HTR-8/SVneo (cell line): ENCODE measurements at places on chromosomes 12 and 14.

DNA sequence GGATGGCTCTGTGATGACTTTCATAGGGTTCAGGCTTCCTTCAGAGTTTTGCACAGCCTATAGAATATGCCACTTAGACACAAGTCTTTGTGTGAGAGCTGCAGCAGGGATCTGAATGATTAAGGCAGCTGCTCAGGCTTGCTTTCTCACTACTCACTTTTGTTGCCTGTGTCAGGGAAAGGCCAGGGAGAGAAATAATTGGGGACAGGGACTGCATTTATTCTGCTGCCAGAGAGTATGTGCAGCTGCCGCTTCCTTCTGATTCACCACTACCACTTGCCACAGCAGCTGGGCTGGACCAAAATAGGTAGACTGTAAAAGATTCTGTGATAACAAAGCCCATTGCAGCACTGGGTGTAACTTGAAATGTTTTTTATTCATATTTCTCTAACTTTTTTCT is 49.7 kb downstream of the TRMT5 start:
- no peak for DNase-seq

DNA sequence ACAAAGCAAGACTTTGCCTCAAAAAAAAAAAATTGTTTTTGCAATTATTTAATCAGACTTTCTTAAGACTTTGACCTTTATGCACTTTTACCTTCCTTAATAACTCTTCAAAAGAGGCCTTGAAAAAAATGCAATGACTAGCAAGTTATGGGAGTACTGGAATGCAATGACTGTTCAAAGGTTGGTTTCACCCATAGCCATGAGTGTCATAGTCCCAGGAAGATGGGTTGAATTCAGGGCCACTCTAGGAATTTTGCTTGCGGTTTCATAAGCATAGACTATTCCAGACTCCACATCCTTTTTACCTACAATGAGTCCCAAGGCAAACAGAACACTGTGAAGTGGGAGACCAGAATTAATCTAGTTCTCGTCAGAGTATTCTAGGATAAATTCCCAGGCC is 29.4 kb upstream of the DENND5B start:
- DNase-seq: no peak

DNA sequence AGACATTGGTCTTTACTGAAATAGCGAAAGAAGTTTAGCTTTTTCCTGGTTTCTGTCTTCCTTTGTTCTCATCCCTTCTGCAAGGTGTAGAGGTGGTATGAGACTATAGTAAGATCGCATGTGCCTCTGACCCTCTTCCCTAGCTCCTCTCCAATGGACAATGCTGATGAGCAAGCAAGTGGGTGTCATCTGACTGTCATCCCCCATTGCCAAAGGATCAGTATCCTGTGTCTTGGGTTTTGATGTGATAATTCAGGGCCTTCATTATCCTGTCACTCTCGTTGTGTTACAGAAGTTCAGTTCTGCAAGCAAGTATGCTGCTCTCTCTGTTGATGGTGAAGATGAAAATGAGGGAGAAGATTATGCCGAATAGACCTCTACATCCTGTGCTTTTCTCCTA is 10.0 kb upstream of the TNS2 start:
- DNase-seq: no peak

DNA sequence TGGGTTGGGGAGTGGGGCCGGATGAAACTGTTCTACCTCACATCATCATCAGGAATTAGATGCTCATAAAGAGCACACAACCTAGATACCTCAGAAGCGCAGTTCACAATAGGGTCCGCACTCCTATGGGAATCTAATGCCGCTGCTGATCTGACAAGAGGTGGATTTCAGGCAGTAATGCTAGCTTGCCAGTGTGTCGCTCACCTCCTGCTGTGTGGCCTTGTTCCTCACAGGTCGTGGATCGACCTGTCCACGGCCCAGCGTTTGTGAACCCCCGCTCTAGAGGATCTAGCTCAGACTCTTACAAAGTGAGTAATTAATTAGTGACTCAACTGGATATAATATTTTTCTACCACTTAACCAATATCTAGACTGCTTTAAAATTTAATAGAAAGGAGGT is 5.8 kb downstream of the PPP1R12A start:
- no peak for DNase-seq

DNA sequence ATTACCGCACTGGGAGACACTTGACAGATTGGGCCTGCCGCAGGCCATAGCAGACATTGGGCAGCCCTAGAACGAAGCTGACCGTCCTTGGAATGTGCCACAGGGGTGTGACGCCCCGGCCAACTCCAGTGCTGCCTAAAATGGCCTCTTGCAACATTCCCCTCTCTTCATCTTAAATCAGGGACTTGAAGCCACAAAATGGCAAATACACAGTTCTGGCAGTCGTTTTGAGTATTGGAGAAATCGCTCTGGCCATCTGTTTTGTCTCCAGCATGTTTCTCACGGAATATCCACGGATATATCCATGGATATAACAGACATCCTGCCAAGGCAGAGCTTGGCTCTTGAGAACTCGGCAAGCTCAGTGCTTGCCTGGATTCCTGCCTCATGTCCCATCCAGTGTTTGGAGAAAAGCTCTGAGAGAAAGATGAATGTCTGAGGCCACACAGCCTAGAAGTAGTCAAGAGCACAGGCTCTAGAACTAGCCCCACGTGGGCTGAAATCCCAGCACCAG is 158.4 kb downstream of the CHST11 start:
- no peak for DNase-seq

- DNase-seq: no peak
These were observed 26.4 kb downstream of the EID3 start for GRCh38 chr12:104329707-104330532.

- peak; percentile 54 for DNase-seq
These were observed 31.5 kb downstream of the HSP90AA1 start for GRCh38 chr14:102055181-102055901.

DNA sequence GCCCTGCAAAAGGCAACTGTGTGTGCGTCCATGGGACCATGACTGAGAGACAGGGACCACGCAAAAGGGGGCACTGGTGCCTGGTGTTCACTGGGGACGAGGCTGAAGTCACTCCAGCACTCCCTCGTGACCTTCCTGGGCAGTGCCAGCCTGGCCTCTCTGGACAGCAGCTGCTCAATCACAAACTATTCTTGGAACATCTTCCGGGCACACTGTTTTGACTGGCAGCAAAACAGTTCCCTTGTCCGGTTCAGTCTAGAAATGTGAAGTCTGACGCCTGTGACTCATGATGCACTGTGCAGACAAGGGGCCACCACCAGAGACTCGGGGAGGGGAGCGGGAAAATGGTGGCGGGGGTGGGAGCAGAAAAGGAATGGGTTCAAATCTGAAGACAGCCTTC is 20.8 kb downstream of the SNRNP35 start:
- DNase-seq: no peak

GRCh38 chr14:50173891-50174290 is 57.5 kb downstream of the SOS2 start:
- no peak for DNase-seq

DNA sequence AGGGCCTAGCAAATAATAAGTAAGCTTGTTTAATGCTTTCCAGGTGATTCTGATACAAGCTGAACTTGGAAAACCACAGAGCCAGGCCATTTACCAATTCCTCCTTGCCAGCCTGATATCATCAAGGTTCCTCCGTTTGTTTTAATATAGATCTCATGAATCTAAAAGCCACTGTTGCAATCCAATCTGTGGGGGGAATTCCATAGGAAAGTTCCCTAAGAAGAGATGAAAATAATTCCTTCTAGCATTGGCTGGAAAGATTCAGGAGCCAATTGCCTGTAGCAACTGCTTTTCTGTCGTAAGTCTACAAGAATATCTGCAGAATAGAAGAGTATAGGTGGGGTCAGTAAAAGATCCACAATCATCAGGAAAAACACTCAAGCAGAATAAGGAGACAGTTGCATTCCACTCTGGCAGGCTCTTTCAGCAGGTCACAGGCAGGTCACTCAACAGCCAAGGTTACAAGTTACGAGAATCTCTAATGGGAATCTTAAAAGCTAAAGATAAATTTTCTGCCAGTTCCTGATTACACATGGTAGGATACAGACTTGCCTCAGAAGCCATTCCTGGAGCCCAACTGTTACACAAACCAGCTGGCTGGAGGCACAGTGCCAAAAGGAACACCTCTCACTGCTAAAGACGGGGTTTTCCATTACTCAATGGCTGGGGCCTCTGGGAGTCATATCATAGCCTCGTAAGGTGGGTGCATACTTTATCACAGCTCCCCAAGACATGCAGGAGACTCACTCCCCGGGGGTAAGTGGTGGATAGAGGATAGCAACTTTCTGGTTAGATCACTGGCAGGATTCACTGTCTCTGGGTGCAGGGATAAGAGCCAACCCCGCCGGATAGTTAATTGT is 43.6 kb downstream of the FGD6 start:
- DNase-seq: peak; percentile 37

- no peak for DNase-seq
These were observed 32.1 kb downstream of the RPH3A start for GRCh38 chr12:112823582-112824149.

GRCh38 chr12:94743174-94743573 is 92.8 kb upstream of the TMCC3 start:
- DNase-seq: no peak

DNA sequence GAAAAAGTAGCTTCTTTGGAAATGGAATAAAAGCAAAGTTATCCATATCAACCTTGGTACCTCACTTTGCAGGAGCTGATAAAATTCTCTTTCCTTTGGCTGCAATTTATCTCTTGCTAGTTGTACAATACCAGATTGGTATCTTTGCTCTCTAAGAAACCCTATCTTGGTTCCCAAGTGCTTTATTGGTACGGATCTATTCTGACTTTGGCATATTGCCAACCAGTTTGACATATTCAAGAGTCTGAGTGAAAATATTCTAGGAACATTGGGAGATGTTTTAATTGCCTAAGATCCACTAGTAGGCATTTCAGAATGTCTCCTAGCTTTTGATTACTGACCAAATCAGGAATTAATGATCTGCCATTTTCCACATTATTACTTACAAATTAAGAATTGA is 167.2 kb upstream of the ATP2B1 start:
- DNase-seq: no peak

- peak; percentile 28 for DNase-seq
These were observed 390 bp downstream of the BRAP start for GRCh38 chr12:111685322-111685810.

- DNase-seq: no peak
These were observed 35.1 kb downstream of the NCKAP5L start for GRCh38 chr12:49792976-49793580.

DNA sequence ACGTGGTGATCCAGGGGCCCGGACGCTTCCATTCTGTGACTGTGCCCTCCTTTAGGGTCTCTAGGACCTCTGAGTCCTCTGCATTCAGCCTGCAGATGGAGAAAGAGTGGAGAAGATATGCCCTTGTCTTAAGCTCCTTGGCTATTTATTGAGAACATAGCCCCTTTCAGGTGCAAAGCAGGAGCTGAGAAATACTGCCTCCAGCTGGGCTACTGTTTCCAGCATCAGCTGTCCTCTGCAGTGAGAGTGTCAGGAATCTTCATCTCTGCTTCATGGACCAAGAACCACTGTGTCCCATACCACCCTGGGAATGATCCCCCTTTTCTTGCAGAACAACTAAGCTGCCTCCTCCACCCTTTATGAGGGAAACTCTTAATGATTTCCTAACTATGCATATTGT is 47.8 kb upstream of the CEP83 start:
- DNase-seq: no peak

DNA sequence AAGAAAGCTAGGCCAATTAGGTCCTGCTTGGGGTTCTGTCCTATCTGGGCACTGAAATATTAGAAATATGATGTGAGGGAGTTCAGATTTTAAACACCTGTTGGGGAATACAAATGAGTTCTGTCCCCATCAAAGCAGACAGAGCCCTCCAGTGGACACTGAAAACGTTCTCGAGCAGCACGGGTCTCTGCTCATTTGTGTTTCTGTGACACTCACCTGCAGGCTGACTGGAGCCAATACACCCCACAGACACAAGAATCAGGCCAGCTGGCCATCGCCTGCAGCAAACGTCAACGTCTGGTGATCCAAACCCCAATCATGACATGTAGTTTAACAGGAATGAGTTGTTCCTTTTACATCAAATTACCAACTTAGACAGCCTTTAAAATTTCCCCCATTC is 493.4 kb upstream of the TMEM132C start:
- DNase-seq: no peak

- no peak for DNase-seq
These were observed 274.8 kb downstream of the DPF3 start for GRCh38 chr14:72619111-72619571.

- no peak for DNase-seq
These were observed 321.6 kb downstream of the BCL11B start for GRCh38 chr14:98950353-98950895.

DNA sequence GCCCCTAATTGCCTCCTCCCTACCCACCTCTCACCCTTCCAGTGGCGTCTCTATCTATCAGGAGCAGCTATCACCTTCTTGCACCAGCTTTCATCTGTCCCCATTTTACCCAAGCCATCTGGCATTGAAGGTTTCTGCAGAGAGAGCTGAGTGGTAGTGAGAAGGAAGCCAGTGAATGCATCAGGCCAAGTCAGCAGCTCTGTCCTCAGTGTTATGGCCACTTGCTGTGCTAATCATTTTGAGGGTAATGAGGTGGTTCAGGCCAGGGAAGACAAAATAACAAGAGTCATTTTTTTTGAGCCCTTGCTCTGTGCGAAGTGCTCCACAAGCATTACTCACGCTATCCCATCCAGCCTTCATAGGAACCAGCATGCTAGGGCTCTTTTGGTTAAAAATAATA is 164.7 kb downstream of the SUDS3 start:
- no peak for DNase-seq

DNA sequence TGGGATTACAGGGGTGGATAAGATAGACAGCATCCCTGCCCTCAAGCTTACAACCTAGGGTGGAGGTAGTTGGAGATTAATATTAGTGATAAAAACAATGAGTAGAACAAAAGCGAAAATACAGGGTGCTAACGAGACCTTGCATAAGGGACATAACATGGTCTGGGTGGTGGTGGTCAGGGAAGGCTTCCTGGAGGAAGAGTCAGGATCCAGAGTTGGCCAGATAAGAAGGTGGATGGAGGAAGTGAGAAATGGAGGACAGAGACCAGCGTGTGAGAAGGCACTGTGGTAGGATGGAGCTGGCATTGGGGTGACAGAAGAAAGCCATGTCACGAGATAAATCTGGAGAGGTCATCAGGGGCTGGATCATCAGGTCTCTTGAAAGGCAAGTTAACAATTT is 19.2 kb downstream of the NOS1 start:
- DNase-seq: no peak

DNA sequence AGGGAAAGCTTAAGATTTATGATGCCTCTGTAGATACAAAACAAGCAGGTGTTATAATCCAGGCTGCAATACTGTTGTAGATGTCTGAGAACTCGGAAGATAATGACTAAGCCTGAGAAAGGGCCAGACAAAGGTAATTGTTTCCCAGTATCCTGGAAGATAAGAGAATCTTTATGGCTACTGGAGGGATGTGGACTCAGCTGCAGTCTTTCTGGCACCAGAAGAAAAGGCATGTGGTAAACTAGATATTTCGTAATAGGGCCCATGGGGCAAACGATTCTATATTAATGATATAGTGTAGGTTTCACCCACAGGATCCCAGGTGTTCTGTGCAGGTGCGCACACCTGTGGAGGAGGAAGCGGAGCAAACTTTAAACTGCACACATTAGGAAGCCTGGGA is 9.2 kb upstream of the APOLD1 start:
- no peak for DNase-seq

GRCh38 chr12:132036063-132036683 is 86.4 kb downstream of the EP400 start:
- DNase-seq: no peak

- no peak for DNase-seq
These were observed 89.7 kb upstream of the CPM start for GRCh38 chr12:69022674-69023073.

- no peak for DNase-seq
These were observed 120.1 kb downstream of the DICER1 start for GRCh38 chr14:95037273-95037672.

- no peak for DNase-seq
These were observed 46.6 kb downstream of the RDH12 start for GRCh38 chr14:67748312-67748711.

GRCh38 chr14:74502236-74503019 is 8.9 kb downstream of the ISCA2 start:
- DNase-seq: peak; percentile 73
